ENCODE measurements at places on chromosomes 4 and X.

GRCh38 chr4:100907465-100908454 is 389.9 kb upstream of the EMCN start:
- no peak for DNase-seq

GRCh38 chr4:953574-953915 is 19.8 kb downstream of the DGKQ start:
- no peak for DNase-seq

DNA sequence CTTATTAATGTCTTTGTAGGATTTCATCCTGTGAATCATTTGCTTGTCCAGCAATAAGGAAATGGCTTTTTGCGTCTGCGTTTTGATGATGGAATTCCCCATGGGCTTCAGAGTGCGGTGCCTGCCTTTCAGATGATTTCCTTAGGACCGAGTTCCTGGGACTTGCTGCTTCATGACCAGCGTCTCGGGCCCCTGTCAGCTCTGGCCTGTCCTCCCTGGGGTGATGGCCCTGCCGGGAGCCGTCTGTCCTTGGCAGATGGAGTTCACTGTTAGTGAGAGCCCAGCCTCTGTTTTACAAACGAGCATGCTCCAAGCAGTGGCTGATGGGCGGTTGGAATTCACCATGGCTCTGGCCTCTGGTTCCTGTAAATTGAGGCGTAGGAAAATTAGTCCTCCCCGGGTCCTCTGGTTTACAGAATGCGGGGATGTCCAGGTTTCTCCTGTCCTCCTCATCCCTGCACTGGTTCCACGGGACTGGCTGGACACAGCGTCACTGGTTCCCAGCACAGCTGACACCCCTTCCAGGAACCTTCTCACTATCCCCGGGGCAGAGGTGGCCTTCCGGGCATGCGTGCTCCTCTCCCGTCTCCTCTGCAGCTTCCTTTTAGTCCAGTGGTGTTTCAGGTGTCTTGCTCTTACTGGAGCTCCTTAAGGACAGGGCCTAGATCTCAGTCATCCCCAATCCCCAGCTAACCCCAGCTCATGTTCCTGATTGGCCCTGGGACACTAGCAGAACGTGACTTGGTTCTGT is 34.9 kb downstream of the TBC1D14 start:
- DNase-seq = no peak

DNA sequence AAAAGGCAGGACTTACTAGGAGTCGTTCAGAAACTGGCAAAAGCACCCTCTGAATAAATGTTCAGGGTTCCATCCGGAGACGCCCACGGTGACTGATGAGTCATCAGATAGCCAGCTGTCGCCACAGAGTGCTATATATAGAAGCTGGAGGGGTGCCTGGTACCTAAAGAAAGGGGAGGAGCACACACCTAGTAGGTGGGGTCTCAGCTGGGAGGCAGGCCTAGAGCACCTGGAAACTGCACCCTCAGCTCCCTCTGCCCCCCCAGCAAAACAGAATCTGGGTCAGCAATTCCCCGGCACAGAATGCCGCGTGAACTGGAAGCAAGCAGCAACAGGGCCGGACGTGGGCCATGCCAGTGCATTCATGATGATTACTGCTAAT is 242.0 kb downstream of the BCOR start:
- peak; percentile 70 for DNase-seq

DNA sequence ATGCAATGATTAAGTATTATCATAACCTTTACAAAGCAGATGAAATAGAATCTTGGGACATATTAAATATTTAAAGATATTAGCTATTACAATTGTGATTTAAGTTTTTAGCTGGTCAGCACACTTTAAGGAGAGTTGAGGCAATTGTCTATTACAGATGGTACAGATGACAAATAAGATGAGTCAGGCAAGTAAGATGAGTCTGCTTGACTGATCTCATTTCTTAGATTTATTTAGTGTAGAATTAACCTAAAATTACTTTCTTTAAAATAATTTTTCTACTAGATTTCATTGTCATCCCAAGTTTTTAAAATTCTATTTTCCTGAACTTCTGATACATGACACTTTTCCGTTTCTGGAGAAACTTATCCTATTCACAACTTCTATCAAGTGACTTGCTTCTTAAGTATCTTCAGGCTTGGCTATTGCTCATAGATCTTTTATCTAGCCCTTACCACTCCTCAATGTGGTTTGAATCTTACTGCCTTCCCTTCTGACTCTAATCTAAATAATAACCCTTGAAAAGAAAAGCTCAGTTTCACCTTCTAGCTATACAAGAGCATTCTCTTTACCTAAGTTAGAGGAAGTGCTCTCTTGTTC is 32.9 kb downstream of the CXCL1 start:
- no peak for DNase-seq
